ENCODE measurements at places on chromosomes 6 and 20.

DNA sequence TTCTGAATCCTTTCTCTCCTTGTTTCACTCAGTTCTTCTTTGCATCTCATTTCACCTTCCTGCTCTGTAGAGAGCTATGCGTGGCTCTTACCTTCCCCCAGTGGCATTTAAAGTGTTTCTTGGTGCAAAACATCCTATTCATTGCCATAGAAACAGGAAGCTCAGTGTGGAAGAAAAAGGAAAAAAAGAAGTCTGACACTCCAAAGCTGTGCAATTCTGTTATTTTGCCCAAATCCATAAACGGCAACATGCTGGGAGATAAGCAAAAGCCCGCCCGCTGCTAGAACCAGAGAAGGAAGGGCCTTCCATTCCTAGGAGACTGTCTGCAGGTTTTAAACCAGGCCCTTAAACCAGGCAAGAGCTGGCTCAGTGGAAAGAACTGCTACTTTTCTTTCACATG lies 247.1 kb downstream of the HIVEP2 start:
- DNase-seq = no peak

GRCh38 chr6:107272246-107272645 lies 156.9 kb upstream of the BEND3 start:
- DNase-seq = no peak

GRCh38 chr20:3121271-3121911 lies 36.9 kb upstream of the AVP start:
- no peak for DNase-seq

DNA sequence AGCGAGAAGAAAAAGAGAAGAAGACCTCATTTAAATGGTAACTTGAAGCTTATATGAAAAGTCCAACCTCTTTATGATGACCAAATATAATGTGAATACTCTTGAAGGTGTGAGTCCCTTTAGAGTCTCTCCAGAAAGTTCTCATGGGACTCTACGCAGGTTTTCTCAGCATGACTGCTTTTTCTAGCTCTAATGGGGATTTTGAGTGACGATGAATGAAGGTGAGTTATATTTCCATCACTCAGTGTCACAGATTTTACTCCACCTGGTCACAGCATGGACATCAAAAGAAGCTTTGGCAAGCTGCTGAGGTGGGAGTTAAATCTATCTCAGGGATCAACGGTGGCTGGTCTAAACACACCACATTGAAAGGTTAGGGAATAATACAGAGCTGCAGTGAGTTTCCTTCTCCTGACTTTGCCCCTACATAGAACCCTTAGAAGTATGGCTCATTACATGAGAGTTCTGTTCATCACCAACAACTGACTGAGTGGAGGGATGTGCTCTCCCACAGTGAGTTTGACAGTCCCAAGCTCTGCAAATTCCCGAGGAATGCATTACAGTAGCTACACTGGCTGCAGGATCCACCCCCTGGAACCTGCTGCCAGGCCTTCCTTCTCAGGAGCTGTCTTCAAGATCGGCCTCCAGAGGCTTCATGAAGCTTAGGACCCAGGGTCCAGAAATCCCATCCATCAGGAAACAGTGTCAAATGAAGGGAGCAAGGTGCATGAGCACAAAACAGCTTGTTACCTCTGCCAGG lies 126.8 kb downstream of the FOXC1 start:
- DNase-seq = no peak

- peak; percentile 57 for DNase-seq
These were observed 197.7 kb downstream of the BCAS1 start for GRCh38 chr20:53872561-53873229.

- DNase-seq = no peak
These were observed 19.3 kb upstream of the CDH22 start for GRCh38 chr20:46327557-46327956.

- DNase-seq = no peak
These were observed 49.1 kb upstream of the ZNF337 start for GRCh38 chr20:25745738-25746137.

DNA sequence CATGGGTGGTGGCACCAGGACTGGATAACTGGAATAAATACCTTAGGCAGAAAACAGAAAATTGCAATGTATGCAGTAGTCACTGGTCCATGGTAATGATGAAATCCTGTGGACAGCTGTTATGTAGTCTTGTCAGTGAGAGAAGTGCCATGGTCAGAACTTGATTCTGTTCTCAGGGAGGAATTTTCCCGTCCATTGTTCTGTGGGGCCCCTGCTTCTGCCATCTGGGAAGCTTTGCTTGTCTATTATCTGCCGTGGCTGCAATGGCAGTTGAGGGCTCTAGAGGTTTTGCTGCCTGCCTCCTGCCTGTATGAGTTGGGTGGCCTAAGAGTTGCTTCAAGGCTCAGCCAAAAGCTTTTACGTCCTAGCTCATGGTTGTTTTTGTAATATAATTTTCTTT lies 126.8 kb upstream of the SLC35B3 start:
- no peak for DNase-seq

GRCh38 chr20:62010551-62011402 lies 54.9 kb downstream of the TAF4 start:
- peak; percentile 65 for DNase-seq

DNA sequence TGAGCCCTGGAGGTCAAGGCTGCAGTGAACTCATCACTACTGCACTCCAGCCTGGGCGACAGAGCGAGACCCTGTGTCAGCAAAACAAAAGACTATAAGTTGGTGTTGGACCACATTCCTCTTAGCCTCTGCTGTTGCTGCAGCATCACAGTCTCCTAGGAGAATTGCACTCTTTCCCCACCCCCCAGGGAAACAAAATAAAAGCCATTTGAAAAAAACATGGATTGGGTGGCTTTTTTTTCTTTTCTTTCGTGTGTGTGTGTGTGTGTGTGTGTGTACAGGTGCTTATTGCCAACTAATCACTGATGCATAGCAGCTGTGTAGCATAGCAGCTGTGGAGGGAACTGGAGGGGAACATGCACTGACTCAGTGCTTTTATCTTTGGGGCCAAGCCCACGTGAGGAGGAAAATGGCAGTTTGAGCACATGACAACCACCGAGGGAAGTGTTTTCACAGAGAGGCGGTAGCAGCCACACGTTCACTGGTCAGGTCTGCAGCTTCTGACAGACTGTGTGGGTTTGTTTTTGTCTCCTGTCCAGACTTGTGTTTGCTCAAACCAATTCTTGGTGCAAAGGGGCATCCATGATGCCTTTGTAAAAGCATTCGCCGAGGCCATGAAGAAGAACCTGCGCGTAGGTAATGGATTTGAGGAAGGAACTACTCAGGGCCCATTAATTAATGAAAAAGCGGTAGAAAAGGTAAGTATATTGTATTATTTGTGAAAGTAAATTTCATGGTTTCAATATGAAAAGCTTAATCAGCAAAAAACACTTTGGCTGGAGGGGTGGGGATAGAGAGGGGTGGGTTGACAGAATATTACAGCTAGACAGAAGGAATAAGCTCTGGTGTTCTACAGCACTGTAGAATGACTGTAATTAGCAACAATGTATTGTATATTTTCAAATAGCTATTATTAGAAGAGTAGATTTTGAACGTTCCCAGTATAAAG lies 27.7 kb downstream of the ALDH5A1 start:
- no peak for DNase-seq

GRCh38 chr6:87146363-87146762 lies 9.0 kb upstream of the ZNF292 start:
- DNase-seq = no peak

GRCh38 chr6:4973415-4973814 lies 30.4 kb downstream of the RPP40 start:
- DNase-seq = no peak

GRCh38 chr6:157079771-157080170 lies 243.5 kb downstream of the TMEM242 start:
- DNase-seq = no peak

DNA sequence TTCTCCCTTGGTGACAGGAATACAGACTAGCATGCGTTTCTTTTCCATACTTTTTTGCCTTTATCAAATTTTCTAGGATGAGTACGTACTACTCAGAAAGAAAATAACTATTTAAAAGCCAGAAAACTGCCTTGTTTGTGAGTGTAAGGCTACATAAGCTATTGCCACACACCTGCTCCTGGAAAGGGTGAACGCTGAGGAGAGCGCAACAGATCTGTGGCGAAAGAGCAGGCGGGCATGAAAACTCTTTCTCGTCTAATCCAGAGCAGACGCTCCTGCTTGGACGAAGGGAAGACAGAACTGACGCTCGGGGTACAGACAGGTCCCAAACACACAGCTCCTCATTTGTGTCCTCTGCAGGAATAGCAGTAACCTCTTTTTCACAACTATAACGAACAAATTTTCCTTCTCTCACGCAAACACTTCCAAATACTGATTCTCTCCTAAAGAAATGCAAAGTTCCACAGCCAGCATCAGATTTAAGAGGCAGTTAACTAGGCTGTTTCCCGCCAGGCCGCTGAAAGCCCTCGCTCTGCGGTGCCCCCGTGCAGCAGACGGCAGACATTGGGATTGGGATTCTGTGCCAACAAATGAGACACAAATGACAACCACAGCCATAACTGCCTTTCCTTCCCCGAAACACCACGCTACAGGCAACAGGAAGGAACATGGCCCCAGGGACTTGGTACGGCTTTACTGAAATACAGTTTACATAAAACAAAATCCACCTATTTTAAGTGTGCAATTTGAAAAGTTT lies 20.0 kb downstream of the TAF4 start:
- no peak for DNase-seq

DNA sequence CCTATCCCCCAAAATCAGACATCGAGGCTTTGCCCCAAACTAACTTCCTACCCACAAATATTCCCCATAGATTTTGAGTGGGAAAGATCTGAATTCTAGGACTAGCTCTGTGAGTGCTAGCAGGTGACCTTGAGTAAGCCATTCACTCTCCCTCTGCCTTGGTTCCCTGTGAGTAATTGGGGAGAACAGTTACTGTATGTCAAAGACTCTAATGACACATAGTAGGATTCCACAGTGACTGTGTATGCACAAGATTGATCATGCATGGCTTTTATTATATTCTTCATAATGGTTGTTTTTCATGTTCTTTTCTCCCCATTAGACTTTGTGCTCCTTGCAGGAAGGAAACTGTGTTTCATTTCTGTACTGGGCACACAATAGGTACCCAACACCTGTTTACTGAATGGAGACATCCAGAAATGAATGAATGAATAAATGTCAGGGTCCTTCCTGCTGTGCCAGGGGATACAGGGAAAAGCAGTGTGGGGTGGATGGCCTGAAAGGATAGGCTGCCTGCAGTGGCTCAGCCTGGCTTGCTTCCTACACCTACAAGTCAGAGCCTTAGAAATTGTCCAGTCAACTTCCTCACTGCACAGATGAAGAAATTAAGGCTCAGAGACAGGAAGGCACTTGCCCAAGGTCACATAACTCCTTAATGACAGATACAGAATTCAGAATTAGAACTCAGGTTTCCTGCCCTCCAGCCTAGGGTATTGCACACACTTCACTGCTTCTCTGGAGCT lies 901 bp upstream of the TMEM151B start:
- no peak for DNase-seq

- no peak for DNase-seq
These were observed 217.1 kb downstream of the SMOC2 start for GRCh38 chr6:168658059-168658458.

DNA sequence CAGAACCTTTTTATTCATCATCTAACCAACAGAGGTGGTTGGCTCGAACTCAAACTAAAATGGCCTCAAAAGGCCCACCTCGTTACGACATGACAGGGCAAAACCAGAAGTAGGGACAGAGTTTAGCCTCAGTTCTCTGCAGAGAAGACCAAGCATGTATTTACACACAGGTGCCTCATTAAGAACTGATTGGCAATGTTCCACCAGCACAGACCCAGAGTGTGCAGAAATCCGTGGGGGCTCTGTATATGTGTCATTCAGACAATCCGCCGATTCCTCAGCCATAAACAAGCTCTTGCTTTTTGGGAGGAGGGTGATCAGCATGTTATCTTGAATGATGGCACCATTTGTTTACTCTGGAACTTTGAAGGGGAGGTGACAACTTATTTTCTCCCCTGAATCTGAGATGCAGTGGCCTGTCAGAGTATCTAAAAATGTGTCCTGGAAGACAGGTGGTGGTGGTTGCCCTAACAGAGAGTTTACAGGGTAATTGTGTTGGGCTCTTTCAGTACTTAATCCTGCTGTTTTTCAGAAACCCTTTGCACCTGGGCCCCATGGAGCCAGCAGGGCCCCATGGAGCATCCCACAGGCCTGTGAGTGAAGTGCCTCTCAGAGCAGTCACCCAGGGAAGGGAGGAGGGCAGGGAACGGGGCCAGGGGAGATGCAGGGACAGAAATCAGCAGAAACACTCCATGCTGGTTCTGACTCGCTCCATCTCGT lies 29.1 kb upstream of the C20orf203 start:
- DNase-seq = no peak

GRCh38 chr20:51059862-51060261 lies 37.0 kb upstream of the KCNG1 start:
- DNase-seq = peak; percentile 6

DNA sequence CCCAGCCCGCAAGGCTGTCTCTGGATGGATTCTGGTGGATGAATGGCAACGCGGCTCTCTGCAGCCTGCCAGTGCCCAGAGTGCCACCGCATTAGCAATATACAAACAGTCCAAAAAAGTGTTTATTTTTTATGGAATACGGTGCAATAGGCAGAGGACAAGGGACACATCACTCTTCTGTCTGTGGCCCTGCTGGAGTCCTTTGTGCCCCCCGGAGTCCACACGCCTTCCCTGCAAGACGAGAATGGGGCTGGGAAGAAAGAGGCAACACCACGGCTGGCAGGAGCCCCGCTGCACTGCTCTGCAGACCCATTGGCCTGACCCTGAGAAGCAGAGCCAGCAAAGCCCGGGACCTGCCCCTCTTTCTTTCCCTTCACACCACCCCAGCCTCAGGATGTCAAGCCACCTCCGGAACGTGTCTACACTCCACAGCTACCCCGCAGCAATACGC lies 196.3 kb downstream of the SYNDIG1 start:
- DNase-seq = no peak

DNA sequence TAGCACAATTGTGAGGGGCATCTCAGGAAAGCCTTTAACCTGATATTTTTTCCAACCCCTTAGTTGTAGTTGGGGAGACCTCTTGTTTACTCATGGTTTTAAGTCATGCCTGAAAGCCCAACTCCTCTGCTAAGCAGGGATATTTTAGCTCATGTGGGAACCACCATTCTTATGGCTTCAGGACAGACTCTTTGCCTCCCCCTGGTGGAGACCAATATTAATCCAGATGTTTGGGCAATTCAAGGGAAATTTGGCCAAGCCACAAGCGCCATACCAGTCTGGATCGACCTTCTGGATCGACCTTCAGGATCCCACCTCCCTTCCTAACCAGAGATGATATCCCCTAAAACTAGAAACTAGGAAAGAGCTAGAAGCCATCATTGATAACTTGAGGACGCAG lies 211.2 kb downstream of the C6orf118 start:
- no peak for DNase-seq
